HCT116 (cell line): ENCODE measurements at places on chromosomes 7 and 10. TPM values are rescaled to one million over a fixed set of nuclear protein-coding genes. Genes with fewer than 3 reads are reported as not detected.

DNA sequence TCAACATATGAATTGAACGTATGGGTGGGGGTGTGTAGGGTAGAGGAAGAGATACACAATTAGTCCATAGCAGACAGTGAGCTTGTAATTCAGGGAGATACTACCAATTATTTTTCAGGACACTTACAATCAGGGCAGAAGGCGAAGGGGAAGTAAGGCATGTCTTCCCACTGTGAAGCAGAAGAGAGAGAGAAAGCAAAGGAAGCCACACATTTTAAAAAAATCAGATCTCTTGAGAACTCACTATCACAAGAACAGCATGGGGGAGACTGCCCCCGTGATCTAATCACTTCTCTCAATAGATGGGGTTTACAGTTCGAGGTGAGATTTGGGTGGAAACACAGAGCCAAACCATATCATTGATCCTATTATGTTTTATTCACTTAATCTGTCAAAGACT lies 116.4 kb upstream of the RPA3 start:
- no peak for DNase-seq

- DNase-seq, result no peak
These were observed 115.5 kb upstream of the ZMIZ1 start for GRCh38 chr10:78953113-78953798.

GRCh38 chr10:116909307-116909706 lies 60.0 kb downstream of the ENO4 start:
- no peak for DNase-seq

- no peak for DNase-seq
These were observed 408.9 kb upstream of the SEMA3D start for GRCh38 chr7:85595750-85596178.

- no peak for DNase-seq
These were observed 101.9 kb downstream of the RAB11FIP2 start for GRCh38 chr10:117944676-117945447.

- DNase-seq, result no peak
These were observed 138.3 kb upstream of the KLF14 start for GRCh38 chr7:130872341-130872740.

DNA sequence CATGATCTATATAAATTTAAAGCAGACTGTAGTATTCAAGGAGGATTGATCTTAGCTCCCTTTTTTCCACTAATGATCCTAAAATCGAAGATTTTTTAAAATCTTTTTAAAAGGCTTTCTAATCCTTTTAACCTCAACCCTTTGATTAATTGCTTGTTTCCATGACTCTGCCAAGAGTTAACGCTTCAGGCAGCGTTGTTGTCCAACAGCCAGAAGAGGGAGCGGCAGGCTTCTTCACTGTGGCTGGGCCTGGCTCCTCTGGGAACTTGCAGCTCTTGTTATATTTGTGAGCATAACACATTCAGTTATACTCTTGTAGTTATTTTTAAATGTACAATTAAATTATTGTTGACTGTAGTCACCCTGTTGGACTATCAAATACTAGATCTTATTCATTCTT lies 26.3 kb downstream of the CRCP start:
- no peak for DNase-seq

- DNase-seq, result no peak
These were observed 79.6 kb upstream of the FOXP2 start for GRCh38 chr7:114334989-114335388.

- peak; percentile 99 for DNase-seq
These were observed 307.4 kb upstream of the AOAH start for GRCh38 chr7:37031571-37032257.

- DNase-seq, result no peak
These were observed 102.4 kb downstream of the CFTR start for GRCh38 chr7:117582219-117582704.

GRCh38 chr7:110027385-110027784 lies 1063.5 kb upstream of the LRRN3 start:
- DNase-seq, result no peak

GRCh38 chr7:123769371-123769770 lies 20.6 kb upstream of the WASL start:
- DNase-seq, result peak; percentile 62

- DNase-seq, result no peak
These were observed 751 bp upstream of the GTPBP10 start for GRCh38 chr7:90345595-90346335.

DNA sequence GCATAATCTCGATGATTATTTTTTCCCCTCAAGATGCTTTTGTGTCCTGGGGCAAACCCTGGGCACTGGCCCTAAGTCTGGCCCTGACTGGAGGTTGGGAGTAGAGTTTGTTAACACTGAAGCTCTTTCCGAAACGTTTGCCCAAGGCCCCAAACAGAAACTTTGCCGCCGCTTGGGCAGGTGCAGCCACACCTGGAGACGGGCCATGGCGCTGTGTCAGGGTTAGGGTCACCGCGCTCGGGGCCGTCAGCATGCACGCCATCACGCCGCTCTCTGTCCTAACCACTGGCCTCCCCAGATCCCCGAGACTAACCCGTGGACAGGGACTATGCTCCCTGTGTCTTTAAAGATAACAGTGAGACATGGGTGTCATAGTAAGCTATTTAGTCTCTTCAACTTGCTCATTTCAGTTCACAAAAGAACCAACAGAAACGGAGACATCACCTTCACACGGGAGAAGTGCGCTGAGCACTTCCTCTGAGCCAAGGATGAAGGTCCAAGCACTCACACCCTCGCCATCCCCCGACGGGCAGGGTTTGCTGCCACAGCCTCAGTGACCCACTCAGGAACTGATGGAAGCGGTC lies 85.3 kb upstream of the DIP2C start:
- no peak for DNase-seq

- peak; percentile 64 for DNase-seq
These were observed 3.7 kb downstream of the NRP1 start for GRCh38 chr10:33330543-33331378.

- DNase-seq, result no peak
These were observed 135.4 kb downstream of the KIF20B start for GRCh38 chr10:89836840-89837164.

GRCh38 chr10:79254333-79255006 lies 92.8 kb upstream of the PPIF start:
- DNase-seq, result no peak

GRCh38 chr7:54015251-54015650 lies 526.9 kb upstream of the VSTM2A start:
- DNase-seq, result no peak

GRCh38 chr7:17184805-17185689 lies 113.4 kb upstream of the AHR start:
- no peak for DNase-seq

GRCh38 chr7:28955356-28955717 lies 2.8 kb downstream of the TRIL start:
- no peak for DNase-seq

- DNase-seq, result no peak
These were observed 817 bp downstream of the MLLT10 start for GRCh38 chr10:21534604-21535493.

DNA sequence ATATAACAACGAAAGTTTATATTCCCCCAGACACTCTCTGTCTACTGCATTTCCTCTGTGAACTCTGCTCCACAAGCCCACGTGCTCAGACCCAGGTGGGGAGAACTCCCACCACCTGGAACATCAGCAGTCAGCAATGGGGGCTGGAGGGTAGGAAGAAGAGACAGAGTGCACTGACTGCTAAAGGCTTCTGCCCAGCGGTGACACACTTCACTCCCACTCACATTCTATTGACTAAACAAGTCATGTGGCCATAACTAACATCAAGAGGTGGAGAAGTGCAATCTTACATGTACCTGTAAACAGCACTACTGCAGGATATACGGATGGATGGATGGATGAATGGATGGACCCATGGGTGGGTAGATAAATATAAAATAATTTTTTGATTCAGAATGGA lies 122.2 kb downstream of the MPP7 start:
- peak; percentile 69 for DNase-seq

- no peak for DNase-seq
These were observed 144.8 kb downstream of the MYOF start for GRCh38 chr10:93337309-93337721.

Gene OR2A1
- total RNA-seq, result not detected

Gene EBLN1
- total RNA-seq, result not detected

Gene ANKRD30A
- not detected for total RNA-seq

Gene CPA1
- 11.9 TPM for total RNA-seq

Gene BPGM
- total RNA-seq, result 10.0 TPM

Gene NEBL
- total RNA-seq, result 16.6 TPM

Gene CUL2
- total RNA-seq, result 36.1 TPM

Gene LRMDA
- 4.8 TPM for total RNA-seq

Gene DLX6
- total RNA-seq, result not detected

Gene OPN4
- not detected for total RNA-seq
